ENCODE measurements at places on chromosomes 12 and 14.

DNA sequence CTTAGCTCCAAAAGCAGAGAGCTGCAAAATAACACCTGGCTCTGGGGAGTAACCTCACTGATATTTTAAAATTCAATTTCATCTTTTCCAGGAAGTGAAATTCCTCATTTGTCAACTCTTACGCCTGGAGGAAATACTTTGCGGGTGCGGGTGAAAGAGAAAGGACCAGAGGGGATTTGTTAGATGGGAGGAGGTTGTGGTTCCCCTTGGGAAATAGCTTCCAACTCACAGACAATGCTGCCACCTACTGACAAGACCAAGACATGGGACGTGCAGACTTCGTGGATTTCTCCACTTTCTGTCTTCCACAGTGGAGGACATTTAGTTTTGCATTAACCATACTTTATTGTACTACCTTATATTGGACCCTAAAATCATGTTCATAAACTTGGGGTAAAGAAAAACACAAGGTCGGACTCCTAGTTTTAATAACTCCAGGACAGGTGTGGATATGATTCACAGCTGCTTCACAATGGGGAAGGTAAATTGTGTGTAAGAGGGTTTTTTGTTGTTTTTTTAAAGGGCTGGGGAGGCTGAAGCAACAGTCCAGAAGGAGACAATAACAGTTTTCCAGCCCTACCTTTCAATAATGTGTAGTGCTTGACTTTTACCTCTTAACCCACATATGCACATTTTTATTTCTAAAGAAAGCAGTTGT lies 10.8 kb downstream of the FBXL14 start:
- DNase-seq: peak; percentile 88

GRCh38 chr14:59377991-59378601 lies 87.1 kb downstream of the GPR135 start:
- peak; percentile 30 for DNase-seq

DNA sequence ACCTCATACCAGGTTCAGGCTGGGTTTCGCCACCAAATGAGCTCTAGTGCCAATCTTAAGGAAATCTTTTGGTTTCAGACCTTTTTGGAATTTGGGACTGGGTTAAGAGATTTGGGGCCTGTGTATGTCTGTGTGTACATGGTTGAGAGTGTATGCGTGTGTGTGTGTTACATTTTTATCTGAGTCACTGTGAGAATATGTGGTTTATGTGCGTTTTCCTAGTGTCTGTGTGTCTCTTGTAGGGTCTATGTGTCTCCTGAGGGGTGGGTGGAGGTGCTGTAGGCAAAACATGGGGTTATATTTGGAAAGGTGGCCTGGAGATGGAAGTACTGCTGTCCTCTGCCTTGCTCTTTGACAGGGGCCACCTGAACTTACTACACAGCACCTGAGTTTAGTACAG lies 17.9 kb downstream of the C12orf43 start:
- DNase-seq: no peak

GRCh38 chr12:76094754-76095153 lies 10.3 kb upstream of the NAP1L1 start:
- no peak for DNase-seq

GRCh38 chr14:85444635-85445034 lies 85.3 kb upstream of the FLRT2 start:
- DNase-seq: peak; percentile 52

GRCh38 chr12:80509781-80510556 lies 65.9 kb downstream of the PTPRQ start:
- peak; percentile 77 for DNase-seq

GRCh38 chr12:94795520-94795919 lies 145.2 kb upstream of the TMCC3 start:
- peak; percentile 93 for DNase-seq

DNA sequence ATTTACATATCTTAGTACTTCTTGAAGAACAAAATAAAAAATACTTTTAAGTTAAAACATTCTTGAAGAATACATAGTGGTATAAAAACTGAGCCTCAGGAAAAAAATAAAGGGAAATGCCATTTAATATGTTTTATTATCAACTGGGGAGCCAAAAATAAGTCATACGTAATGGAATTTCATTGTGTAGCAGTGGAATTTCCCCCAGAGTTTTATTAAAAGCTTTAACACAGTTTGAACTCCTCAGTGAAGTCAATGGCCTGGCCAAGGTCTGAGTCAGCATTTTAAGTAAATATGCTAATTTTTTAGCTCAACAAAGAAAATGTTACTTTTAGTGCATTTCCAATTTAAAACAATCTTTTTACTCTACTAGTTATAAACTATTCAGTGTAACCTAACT lies 350.1 kb upstream of the ATP2B1 start:
- DNase-seq: peak; percentile 90

DNA sequence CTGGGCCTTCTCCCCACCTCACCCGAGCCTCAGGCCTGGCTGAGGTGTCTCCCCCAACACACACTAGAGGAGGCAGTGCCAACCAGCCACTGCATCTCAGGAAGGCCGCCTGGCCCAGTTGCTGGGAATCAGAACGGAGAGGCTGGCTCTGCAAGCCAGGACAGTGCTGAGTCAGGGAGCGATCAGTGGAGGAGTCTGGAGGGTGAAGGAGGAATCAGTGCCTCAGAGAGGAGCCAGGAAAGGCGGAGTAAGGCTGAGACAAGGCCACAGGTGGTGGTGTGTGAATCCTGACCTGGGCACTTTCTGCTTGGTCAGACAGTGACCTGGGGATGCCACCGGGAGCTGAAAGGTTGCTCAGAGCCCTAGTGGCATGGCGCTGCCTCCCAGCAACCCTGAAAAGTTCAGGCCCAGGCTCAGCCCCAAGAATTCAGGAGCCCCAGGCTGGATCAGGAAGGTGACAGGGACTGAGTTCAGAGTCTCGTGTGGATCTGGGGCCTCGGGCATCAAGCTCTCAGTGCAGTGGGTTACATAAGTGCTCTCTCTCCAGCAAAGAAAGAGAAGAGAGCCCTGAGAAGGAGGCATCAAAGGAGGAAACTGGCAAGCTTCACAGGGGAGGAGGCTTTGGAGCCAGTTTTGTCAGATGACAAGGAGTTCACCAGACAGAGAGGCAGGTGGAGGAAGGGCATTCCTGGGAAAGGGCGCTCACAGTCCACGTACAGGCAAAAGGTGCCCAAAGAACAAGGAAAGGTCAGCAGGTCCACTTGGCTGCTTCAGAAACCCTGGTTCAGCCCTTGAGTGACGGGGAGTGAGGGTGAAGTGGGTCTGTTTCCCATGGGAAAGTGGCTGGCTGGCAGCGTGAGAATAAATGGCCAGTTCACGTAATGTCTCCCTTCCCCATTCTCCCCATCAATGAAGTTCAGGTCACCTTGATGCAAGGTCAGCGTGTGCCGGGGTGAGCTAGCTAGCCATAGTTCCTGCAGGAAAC lies 87.8 kb downstream of the ZFP36L1 start:
- DNase-seq: no peak

GRCh38 chr12:77686760-77687159 lies 143.9 kb upstream of the NAV3 start:
- peak; percentile 62 for DNase-seq

DNA sequence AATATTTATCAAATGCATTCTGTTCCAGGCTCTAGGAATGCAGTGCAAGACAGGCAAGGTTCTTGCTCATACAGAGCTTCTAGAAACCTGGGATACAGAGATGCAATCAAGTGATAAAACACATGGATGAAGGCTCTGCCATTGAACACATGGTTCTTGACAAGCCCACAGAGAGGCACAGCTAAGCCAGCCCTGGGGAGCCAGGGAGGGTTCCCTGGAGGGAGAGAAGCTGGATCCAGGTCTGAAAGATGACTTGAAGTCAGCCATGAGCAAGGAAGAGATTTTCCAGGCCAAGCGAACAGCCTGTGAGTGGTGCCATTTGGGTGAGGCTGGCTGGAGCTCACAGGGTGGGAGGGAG lies 66.2 kb downstream of the IRF2BPL start:
- DNase-seq: no peak

GRCh38 chr14:79534703-79535353 lies 676.5 kb downstream of the DIO2 start:
- DNase-seq: no peak

GRCh38 chr14:59897757-59898383 lies 22.1 kb upstream of the LRRC9 start:
- DNase-seq: peak; percentile 13

GRCh38 chr12:31008241-31008761 lies 65.4 kb upstream of the DDX11 start:
- DNase-seq: no peak

GRCh38 chr12:103780992-103781391 lies 60.0 kb downstream of the NT5DC3 start:
- DNase-seq: no peak

- DNase-seq: no peak
Observed at GRCh38 chr14:56085471-56085870, 32.7 kb upstream of the PELI2 start.

GRCh38 chr14:99718811-99719192 lies 34.7 kb downstream of the CYP46A1 start:
- no peak for DNase-seq

DNA sequence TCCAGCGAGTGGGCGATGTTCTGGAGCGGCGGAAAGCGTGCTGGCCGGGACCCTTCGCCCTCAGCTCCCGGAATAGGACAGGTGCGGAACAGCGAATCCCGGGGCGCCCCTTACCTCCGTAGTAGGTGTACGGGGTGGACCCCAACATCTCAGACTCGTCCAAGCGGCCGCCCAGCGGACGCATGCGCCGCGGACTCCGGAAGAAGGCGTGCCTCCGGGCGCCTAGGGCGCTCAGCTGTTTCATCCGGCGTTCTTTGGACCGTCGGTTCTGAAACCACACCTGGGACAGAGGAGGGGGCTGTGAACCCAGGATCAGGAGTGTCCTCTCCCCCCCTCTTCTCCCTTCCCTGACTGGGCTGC lies 4.5 kb downstream of the LHX5 start:
- DNase-seq: no peak

DNA sequence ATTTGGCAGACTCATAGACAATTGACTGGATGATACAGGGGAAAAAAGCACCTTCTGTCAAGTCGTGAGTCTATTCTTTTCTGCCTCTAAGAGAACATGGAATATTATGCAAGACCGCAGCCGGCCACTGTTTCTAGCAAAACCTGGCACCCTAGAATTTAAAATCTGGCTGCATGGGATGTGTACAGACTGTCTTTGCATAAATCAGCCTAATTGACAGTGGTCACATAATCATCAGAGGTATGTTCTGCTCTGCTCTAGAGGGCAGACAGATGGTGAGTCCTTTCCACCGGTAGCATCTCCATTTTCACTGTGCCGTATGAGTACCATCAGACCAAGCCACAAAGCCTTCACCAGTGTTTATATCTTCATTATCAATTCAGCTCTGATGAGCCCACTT lies 80.6 kb downstream of the KCNK10 start:
- no peak for DNase-seq

- DNase-seq: peak; percentile 40
Observed at GRCh38 chr12:66152732-66153131, 17.1 kb downstream of the TMBIM4 start.

DNA sequence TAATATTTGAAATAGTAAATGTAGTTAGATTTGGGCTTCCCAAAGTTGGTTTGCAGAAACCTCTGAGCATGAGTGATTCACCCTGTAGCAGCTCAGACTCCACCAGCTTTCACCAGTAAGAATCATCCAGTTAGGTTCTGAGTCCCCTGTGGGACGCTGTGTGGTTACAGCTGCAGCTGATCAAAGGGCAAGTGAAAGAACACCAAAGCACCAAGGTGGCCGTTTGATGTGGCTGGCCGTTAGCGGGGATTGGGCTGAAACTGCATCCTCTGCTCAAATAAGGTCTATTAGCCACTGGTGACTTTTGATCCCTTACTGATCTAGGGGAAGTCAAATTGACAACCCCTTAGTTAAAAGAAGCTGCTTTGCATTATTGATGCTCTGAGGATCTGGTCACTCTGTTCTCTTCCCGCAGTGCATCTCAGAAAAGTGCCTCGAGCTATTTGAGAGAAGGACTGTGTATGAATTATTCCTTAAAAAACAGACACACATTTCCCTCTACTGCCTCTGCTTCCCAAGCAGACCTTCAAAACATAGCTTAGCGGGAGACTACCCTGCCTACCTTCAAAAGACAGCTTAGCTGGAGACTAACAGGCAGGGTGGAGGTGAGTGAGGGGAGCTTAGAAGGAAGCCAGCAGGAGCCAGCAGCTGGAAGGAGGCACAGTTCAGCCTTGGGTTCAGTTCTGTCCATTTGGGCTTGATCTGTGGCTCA lies 3.7 kb downstream of the ABHD12B start:
- peak; percentile 55 for DNase-seq

DNA sequence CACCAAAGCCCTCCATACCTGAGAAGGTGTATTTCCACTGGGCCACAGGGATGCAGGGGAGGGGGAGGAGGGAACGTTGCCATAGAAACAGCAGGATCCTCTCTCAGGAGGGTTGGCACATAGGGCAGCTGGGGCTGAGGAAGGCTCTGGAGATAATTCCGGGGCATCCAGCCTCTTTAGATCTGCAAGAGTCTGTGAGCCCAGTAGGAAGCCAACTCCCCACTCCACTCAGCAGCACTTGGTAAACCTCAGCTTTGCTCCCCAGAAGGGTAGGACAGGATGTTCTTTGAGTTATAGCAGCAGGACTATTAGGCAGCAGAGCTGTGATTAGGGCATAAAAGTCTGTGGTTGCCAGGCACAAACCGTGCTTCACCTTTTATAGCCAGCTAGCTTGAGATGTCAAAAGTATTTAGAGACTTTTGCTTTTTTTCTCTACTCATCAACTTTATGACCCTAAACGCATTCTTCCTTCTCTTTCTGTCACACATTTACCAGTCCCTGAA lies 7.8 kb upstream of the PLEKHG3 start:
- DNase-seq: no peak

GRCh38 chr12:123022846-123023245 lies 42.4 kb downstream of the ARL6IP4 start:
- DNase-seq: no peak

- no peak for DNase-seq
Observed at GRCh38 chr12:106709068-106709511, 65.4 kb upstream of the RIC8B start.

DNA sequence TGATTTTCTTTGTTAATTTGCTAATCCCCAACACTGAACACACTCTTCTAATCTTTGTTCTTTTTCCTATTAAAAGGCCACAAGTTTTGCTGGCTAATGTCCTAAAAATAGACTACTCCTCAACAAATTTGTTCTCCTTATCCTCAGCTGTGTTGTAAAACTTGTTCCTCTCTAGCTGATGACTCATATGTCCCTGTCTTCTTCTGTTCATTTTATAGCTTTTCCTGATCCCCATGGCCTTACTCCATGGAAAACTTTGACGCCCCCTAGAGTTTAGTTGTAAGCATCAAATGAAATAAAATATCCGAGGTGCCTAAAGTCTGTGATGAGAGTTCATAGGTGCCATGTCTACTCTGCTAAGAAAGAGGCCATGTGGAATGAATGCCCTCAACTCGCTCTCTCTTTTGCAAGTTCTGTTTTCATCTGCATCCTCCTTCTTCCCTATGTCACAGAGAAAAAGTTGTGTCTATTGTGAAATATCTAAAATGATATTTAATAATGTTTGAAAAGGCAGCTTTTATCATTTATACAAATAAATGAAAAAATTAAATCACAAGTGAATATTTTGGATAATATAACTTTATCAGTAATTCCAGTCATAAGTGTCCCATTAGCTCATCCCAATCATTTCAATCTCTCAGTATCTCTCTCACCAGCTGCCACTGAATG lies 237.9 kb downstream of the IPO8 start:
- peak; percentile 71 for DNase-seq
